Left hindlimb (tissue), 1 donor: ENCODE measurements at places on chromosomes 2 and 18.

DNA sequence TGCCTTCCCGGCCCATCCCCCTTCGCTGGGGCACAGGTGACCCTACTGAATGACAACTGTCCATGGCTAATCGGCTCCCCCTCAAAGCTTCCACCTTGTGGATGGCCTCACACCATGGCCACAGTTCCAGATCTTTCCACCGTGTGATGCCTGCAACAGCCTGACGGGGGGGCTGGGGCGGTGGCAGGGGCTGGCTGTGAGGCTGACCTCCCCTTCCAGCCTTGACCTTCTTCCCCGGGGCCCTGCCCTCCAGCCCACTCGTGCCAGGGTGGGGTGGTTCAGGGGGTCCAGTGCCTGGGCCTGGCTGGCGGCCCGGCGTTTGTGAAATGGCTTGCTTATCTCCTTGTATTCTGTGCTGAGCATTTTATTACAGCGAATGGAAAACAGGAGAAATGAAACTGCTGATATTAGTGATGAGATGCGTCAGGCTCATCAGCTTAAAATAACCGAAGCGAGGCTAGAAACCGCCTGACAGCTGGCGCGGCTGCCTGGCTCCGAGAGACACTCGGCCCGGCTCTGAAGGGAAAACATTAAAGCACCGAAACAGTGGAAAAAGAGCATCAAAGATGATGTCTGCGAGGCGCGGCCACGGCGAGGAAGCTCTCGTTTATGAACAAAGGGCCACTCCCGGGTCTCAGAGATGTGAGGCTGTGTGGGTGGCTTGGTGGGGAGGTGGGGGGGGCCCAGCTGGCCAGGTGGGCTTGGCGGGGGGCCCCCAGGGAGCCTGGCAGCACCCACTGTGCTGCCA lies 916 bp upstream of the PDCD1 start:
- peak; percentile 61 for DNase-seq

GRCh38 chr2:106649306-106649705 lies 162.1 kb downstream of the CD8B2 start:
- DNase-seq, result no peak

- DNase-seq, result no peak
These were observed 28.6 kb downstream of the SNTG2 start for GRCh38 chr2:979069-979928.

GRCh38 chr18:13526519-13526918 lies 199.8 kb downstream of the FAM210A start:
- no peak for DNase-seq

- no peak for DNase-seq
These were observed 1534.4 kb downstream of the LRP1B start for GRCh38 chr2:140596447-140596846.

DNA sequence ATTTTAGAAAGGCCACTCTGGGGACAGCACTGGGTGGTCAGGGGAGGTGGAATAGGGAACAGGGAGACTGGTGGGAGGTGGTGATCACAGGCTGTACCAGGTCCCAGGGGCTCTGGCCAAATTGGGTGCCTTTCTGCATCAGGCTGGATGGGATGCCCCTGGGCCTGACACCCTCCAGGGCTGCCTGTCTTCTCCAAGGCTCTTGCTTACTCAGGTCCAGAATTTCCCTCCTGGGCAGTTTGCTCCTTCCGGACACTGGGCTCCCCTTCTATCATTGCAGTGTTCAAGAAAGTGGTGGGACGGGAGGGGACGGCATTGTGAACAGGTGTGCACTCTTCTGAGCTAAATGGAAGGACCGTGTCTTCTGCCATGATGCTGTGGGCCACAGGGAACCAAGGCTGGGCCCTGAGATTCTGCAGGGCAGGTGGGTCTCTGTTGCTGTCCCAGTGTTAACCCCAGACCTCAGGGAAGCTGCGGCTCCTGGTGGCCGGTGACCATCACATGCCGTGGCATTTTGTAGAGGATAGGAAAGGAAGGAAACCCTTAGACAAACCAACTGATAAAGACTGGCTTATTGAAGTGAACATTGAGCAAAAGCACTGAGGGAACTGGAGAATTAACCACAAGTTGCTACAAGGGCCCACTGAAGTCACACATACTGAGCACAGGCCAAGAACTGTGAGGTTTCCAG lies 93.7 kb upstream of the HS6ST1 start:
- peak; percentile 20 for DNase-seq

DNA sequence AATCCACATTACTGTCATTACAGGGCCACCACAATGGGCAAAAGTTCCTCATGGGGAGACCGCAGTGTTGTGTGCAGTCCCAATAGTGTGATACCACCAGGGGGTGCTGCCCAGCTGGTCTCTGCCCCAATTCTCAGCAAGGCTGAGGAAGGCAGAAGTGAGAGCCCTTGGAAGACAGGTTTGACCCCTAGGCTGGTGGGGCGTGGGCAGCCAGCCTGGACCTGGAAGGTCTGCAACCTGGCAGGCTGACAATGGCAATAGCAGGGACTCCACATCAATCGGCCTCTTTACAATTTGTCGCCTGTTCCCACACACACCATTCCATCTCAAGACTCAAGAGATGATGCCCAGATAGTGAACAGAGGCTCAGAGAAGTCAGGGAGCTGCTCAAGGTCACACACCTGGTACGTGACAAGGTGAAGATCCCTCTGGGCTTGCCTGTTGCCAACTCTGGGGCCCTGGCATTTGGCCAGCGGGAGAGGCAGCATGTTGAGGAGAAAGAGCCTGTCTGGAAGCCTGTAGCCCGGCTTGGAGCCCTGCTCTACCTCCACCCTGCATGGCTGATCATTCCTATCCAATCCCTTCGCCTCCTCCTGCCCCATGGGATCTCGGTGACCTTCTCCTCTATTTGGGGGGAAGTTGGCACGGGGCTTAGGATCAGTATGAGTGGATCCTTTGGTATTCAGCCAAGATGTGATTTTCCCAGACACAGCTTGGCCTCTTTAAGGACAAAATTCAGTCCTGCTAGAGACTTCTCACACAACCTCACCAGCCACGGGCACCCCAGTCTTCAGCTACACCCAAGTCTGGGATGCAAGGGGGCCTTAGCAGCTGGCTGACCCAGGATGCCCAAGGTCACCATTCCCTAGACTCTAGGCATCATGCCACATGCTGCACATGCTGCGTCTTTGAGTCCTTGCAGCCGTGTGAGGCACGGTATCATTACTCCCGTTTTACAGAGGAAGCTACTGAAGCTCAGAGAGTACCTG lies 2.9 kb upstream of the ATOH8 start:
- peak; percentile 71 for DNase-seq

- DNase-seq, result no peak
These were observed 193.7 kb downstream of the TRIB2 start for GRCh38 chr2:12910431-12910830.

DNA sequence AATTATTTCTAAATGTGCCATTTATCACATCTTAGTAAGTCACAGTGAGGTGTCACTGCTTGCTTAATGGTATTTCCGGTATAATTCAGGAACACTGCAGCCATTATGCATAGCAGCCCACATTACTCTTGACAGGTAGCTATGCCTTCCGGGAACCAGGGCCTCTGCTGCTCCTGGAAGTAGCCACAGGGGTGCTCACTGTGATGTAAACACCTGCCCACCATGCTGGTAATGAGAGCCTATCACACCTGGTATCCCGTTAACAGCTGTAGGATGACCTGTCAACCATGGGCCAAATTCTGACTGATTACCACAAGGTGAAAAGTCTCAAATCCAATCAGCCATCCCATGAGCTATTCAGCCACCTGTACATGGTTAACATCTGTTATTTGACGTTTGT lies 647.0 kb upstream of the NXPH2 start:
- DNase-seq, result no peak

GRCh38 chr2:80499095-80499494 lies 194.5 kb upstream of the LRRTM1 start:
- DNase-seq, result no peak

DNA sequence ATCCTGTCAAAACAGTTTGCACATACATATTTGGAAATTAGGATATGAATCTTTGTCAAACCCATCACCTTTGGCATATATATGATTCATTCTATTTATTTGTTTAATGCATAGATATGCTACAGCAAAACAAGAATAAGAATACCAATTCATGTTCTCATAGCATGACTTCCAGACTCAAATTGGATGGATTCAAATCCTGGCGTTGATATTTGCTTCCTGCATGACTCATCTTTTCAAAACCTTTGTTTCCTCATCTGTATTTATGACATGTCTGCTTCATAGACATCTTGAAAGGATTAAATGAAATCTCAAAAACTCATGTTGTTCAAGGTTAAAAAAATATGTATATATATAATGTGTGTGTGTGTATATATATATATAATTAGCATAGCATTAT lies 261.3 kb downstream of the MBD5 start:
- no peak for DNase-seq

DNA sequence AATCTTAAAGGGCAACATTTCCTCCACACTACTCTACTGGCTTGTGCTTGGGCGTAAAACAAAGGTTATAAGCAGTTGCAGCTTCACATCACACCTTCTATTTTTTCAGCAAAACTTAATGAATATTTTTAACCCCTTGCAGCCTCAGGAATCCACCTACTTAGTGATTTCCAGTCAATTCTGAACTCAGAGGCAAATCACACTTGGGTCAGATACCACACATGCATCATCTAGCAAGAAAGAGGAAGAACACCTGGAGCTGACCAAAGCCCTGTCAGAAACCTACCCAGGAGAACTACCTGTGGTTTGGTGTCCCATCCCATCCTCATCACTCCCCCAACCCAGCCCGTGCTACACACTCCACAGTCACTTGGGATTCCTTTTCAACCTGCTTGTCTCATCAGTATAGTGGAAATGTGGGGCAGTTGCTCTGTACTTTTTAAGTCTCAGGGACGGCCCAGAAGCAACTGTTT lies 25.5 kb downstream of the PIAS2 start:
- DNase-seq, result no peak

GRCh38 chr18:11070593-11070992 lies 78.8 kb downstream of the PIEZO2 start:
- no peak for DNase-seq

GRCh38 chr18:63071701-63072141 lies 247.8 kb downstream of the BCL2 start:
- no peak for DNase-seq
